Stimulated activated CD8-positive, alpha-beta memory T cell treated with anti-CD3 and anti-CD28 coated beads, Interleukin-4, amount 100 ng/mL, for 1 hour (primary cell): ENCODE measurements at places on chromosomes 3 and 15.

DNA sequence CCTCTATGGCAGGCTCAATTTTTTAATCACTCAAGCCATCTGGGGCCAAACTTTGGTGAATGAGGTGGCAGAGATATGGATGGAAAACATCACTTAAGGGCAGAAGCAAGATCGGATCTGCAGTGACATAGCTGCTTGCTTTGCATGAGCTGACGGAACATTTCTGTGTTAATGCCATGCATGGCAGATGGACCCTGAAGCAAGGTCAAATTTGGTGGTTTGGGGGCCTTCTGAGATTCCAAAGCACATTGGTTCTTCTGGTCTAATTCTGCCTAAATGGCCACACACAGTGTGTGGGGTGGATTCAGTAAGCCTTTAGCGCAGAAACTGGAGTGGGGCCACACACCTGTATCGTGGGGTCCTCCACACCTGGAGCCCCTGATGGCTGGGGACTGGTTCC is 38.3 kb upstream of the BCL2L10 start:
- DNase-seq, result no peak

DNA sequence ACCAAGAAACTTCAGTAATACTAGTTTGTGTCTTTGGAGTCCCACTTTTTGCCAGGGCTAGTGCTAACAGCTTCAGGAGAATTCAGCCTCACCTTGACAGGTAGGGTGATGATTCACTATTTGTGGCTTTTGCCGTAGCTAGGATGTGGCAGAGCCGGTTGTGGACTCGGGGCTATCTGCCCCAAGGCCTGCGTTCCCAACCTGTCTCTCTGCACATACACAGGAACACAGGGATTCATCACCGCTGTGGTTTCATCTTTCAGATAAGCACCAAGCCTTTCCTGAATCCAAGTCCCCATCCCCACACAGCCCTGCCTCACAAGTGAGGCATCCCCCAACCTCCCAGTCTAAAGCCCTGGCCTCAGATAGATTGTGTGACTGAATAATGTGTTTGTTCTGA is 45.2 kb upstream of the POLG start:
- DNase-seq, result no peak

DNA sequence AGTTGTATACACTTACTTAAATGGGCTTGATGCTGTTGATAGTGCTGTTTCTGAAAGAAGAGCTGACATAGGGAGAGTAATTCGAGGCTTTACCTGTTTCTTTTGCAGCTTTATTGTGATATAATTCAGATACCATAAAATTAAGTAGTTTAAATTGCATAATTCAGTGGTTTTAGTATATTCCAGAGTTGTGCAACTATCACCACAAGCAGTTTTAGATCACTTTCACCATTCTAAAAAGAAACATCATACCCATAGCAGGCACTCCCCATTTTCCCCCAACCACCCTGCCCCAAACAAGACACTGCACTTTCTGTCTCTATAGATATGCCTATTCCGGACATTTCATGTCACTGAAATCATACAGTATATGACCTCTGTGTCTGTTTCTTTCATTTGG is 98.5 kb downstream of the MTHFS start:
- DNase-seq, result no peak

DNA sequence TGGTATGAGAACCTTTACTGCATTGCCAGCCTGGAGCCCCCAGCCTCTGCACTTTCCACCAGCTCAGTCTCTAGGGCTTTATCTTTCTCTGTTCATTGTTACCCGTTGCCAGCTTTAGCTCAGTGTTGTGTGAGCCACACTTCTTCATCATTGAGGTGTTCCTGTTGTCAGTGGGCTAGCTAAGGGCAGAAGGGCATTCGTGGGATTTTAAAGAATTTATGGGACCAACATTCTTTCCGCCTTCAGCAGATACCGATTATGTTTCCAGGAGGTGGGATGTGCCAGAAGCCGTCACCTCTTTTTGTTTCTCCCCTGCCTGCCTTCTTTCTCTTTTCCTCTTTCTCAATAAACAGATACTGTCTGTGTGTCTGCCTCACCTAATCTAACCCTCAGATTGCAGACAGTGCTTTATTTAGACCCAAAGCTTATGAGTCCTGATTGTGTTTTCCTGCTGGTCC is 64.5 kb downstream of the PGPEP1L start:
- DNase-seq, result no peak

GRCh38 chr3:73552700-73553099 is 72.0 kb downstream of the PDZRN3 start:
- no peak for DNase-seq

GRCh38 chr15:63481105-63481810 is 23.1 kb upstream of the USP3 start:
- DNase-seq, result no peak

- no peak for DNase-seq
Observed at GRCh38 chr15:90956274-90957030, 1.8 kb downstream of the RCCD1 start.

- DNase-seq, result no peak
Observed at GRCh38 chr3:45640724-45641361, 46.3 kb downstream of the LIMD1 start.

- no peak for DNase-seq
Observed at GRCh38 chr3:27978440-27978839, 256.3 kb upstream of the EOMES start.

- no peak for DNase-seq
Observed at GRCh38 chr15:25774871-25775270, 88.3 kb downstream of the ATP10A start.

- no peak for DNase-seq
Observed at GRCh38 chr3:160665231-160665630, 11.7 kb upstream of the ARL14 start.

DNA sequence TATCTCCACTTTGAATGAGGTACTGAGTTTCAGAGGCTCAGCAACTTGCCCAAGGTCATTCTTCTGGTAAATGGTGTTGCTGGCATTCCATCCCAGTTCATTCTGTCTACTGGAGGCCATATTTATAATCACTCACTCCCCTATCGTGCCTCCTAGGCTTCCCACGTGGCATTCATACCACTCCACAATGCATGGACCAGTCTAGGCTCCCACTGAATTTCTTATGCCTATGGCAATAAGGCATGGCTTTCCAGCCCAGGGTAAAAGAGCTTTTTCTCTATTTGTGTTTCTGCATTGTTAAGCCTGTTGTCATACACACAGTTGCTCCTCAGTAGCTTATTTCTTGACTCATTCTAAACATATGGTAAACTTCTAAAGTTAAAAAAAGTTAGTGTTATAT is 19.9 kb downstream of the BBX start:
- no peak for DNase-seq

DNA sequence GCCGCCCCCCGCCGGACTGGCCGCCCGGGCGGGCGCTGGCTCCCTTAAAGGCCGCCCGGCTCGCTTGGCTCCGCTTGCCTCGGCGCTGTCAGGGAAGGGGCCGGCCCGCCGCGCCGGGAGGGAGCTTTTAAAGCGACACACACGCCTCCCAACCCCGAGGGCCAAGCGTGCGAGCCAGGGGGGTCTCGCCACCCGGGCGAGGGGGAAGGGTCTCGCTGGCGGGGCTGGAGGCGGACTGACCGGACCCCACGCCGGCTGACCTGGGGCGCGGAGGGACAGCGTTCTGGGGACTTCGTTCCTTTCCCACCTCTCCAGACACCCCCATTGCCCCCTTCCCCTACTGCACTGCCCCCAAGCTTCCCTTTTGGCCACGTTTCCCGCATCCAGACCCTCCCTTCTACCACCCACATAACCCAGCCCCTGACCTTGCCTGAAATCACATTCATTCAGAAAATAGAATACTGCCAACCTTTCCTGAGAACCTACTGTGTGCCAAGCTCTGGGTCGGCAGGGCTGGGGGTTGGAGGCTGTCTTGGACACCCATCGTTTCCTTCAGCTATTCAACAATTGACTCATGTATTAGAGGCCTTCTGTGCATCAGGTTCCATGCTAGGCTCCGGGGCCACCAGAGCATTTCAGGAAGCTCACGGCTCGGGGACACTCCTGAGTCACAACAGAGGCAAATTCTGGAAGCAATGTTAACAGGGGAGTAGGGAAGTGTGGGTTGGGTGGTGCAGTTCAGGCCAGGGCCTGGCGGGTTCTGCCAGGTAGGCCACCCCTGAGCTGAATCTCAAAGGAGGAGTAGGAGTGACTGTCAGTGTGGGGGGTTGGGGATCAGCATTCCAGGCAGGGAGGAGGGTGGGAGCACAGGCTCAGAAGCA is at the start of gene INSYN1:
Gene INSYN1 (minus strand): TSS at position 102 of the 881 bp plus-strand sequence. CDS start 2,221 bp downstream, outside the sequence.
- DNase-seq, result no peak

DNA sequence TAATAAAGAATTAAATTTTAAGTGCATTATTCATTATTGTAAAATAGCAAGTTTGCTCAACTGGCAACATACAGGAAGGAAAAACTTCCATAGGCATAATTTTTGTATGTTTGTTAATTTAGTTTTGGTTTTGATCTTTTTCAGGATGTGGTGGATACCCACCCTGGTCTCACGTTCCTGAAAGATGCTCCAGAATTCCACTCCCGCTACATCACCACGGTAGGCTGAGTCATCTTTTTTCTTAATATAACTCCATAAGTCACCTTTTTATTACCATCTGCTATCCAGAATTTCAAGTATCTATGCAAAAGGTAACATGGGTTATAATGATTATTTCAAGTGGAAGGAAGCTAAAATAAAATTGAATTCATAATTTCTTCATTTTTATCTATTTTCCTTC is 104.8 kb downstream of the PPP2R3A start:
- DNase-seq, result no peak

- DNase-seq, result no peak
Observed at GRCh38 chr3:86993704-86994103, 2.8 kb upstream of the VGLL3 start.

GRCh38 chr15:63500265-63501250 is 3.8 kb upstream of the USP3 start:
- DNase-seq, result no peak

DNA sequence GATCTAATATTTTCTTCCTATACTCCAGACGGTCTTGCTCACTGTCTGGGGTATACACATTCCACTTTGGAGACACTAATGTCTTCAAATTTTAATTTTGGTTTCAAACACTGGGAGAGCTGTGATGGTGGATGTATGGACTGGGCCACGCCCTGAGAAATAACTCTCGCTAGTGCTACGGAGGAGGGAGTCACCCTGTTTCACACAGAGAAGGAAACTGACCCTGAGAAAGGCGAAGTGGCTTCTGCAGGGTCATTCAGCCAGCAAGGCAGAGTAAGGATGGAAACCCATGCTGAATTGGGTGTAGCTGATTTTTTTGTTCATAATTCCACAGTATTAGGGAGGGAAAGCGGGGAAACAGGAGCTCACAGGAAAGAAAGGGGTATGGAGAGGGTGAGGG is 8.6 kb upstream of the SKIC8 start:
- DNase-seq, result no peak

DNA sequence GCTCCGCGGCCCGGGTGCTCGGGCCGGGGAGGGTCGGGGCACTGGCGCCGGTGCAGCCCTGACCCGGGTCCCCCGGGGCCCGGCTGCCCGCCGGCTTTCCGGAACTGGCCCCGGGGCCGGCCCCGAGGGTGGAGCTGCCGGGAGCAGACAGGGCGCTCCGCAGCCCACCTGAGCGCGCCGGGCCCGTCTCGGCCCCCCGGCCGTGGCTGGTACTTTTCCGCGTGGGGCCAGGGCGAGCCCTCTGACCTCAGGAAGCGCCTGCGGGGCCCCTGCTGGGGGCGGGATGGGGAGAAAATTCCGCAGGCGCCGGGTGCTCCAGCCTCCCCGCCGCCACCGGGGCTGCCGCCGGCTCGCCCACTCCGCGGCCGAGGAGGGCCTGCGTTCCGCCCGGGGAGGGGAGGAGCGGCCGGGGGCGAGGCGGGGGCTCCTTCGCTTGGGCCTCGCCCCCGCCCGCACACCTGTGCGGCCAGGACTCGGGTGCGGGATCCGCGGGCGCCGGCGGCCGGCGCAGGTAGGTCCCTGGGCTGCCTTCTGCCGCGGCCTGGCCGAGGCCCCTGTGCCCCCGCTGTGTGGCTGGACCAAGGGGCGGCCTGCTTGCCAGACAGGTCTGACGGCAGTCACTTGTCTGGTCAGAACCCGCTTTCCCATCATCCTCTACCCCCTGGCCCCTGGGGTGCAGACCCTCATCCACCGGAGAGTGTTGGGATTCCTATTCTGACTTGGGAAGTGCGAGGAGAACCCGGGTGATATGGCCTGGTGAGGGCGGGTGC is 3.5 kb downstream of the FURIN start:
- no peak for DNase-seq

GRCh38 chr15:99504823-99505551 is 60.8 kb upstream of the MEF2A start:
- DNase-seq, result no peak

GRCh38 chr3:19652336-19652735 is 281.7 kb downstream of the EFHB start:
- DNase-seq, result no peak

DNA sequence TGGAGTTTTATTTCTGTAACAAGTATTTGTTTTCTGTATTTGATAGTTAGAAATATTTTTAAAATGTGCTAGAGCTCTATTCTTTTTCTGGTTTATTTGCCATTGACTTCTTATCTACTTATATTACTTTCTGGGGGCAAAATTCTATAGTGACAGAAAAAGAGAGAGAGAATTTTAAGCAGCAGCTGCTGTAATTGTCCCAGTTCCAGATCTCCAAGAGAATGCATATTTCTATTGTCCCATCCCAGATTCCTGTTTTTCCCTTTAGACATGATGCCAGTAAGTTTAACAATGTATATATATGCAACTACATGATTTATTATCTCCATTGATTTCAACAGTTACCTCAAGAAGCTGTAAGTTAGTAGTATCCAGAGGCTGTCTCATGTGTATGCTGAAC is 541.7 kb upstream of the ZNF385D start:
- DNase-seq, result no peak

- DNase-seq, result no peak
Observed at GRCh38 chr3:43723121-43723734, 32.5 kb downstream of the ABHD5 start.

DNA sequence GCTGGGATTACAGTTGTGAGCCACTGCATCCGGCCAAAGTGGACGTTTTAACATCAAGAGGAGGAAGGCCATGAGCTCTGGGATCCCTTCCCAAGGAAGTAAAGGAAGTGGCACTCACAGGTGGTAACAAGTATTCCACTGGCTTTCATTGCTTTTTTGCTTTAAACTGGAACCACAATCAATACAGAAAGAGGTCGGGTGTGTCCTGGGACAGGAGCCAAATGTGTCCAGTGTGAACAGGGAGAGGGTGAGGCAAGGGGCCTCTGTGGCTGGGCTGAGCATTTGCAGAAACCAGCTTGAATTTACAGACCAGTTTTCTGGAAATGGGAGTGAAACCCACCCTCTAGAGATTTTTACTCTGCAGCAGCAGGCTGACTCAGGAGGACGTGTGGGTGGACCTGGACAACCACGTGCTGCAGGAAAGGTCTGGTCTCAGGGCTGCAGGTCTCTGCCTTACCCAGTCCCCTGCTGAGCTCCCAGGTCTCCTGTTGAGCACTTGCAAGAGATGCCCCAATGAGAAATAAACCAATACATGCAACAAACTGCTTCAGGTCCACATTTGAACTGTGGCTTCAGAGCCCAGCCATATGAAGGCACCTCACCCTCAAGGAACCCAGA is 42.8 kb upstream of the TMEM115 start:
- no peak for DNase-seq

DNA sequence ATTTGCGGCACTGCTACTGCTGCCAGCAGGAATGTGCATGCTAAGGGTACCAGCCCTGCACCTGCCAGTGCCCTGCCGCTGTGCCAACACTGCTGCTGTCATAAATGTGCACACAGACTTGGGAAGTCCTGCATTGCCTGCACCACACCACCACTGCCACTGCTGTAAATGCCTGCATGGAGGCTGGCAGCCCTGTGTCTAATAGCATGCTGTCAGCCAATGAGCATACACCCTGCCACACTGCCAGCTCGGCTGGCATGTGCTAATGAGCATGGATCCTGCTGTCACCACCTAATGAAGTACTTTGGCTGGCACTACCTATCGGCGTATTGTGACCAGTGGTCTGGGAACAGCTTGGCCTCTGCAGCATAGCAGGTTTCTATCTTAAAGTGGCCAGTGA is 981.8 kb upstream of the GBE1 start:
- DNase-seq, result no peak
